Cardiac fibroblast (primary cell): ENCODE measurements at places on chromosomes 7 and 10.

DNA sequence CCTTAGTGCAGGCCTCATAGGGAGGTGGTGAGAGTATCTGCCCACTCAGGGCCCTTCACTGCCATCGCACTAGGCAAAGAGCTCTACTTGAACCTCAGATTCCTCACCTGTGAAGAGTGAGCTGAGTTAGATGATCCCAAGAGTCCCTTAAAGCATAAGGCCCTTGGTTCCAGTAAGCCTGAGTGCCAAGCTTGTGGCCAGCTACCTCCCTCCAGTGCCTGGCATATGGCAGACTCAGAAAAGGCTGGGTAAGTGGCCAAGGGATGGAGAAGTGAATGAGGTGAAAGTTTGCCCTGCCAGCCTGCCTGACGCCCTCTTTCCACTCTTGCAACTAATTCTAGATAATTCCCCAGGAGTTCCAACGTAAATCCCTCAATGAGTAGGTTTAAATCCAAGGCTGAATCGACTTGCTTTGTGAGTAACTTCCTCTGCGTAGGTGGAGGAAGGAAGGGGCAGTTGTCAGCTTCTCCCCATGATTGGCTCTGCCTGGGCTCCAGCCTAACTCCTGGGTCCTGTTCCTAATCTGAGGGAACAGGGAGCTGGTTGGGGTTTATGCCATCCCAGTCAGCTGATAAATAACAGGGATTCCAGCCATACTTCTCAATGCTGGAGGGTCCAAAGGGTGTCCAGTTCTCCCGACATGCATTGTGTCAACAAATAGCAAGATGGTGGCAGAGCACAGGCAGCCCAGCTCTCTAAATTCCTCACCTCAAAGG lies 14.2 kb downstream of the DUSP5 start:
- DNase-seq: peak; percentile 65

- no peak for DNase-seq
Measured at GRCh38 chr10:49173201-49173772, 14.9 kb downstream of the TMEM273 start.

GRCh38 chr7:82404094-82404493 lies 39.5 kb downstream of the CACNA2D1 start:
- DNase-seq: no peak

DNA sequence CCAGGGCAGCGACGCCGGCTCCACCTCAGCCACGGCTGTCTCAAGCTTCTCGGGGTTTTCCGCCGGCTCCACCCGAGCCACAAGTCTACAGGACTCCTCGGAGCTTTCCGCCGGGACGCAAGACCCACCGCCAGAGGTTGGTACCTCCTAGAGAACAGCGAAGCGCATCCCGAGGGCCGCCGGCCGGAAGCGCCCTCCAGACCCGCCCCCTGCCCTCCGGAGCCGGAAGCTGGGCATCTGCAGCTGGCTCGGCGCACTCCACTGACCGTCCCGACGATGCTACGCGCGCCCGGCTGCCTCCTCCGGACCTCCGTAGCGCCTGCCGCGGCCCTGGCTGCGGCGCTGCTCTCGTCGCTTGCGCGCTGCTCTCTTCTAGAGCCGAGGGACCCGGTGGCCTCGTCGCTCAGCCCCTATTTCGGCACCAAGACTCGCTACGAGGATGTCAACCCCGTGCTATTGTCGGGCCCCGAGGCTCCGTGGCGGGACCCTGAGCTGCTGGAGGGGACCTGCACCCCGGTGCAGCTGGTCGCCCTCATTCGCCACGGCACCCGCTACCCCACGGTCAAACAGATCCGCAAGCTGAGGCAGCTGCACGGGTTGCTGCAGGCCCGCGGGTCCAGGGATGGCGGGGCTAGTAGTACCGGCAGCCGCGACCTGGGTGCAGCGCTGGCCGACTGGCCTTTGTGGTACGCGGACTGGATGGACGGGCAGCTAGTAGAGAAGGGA lies at the start of gene MINPP1:
Gene MINPP1 (plus strand): TSS at position 254 of the 726 bp plus-strand sequence. CDS start 23 bp downstream, at position 277.
- DNase-seq: peak; percentile 84

DNA sequence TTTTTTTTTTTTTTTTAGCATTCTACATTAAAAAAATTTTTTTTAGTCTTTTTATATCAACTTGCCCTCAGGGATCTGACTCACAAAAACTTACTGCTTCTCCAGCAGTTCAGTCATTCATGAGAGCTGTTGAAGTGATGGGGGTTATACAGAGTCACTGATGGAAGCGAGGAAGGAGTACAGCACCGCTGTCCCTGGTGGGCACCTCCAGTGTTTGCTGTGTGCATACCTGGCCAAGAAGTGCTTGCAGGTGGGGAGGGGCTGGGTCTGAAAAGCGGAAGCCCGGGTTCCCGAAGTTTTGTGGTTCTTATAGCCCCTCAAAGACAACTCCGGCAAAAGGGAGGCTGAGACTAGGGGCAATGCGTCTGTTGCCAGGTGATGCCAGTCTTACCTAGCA lies 46.2 kb downstream of the MINDY4 start:
- DNase-seq: peak; percentile 31

DNA sequence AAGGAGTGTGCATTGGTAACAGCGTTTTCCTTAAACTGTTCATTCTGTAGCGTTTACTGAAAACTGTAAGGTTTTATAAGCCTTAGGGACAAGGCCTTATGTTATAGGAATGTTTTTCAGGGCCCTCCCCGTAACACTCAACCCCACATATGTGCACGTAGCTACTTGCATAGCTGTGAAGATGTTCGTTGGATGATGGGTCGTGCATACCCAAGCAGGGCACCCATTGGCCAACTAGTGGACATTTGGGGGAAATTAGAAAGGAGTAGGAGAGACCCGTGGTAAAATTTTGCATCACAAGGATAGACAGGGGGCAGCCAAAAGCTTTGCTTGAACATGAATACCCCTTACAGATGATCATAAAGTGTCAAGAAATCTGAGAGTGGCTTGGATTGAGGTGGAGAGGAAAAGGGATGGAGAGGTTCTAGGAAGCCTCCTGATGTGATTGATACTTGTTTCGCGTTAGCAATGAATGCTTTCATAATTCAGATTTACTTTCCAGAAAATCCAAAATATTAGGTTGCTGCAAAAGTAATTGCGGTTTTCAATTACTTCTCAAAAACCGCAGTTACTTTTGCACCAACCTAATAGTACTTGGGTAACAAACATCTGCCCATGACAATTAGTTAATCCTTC lies 878 bp downstream of the SEC61A2 start:
- peak; percentile 77 for DNase-seq

DNA sequence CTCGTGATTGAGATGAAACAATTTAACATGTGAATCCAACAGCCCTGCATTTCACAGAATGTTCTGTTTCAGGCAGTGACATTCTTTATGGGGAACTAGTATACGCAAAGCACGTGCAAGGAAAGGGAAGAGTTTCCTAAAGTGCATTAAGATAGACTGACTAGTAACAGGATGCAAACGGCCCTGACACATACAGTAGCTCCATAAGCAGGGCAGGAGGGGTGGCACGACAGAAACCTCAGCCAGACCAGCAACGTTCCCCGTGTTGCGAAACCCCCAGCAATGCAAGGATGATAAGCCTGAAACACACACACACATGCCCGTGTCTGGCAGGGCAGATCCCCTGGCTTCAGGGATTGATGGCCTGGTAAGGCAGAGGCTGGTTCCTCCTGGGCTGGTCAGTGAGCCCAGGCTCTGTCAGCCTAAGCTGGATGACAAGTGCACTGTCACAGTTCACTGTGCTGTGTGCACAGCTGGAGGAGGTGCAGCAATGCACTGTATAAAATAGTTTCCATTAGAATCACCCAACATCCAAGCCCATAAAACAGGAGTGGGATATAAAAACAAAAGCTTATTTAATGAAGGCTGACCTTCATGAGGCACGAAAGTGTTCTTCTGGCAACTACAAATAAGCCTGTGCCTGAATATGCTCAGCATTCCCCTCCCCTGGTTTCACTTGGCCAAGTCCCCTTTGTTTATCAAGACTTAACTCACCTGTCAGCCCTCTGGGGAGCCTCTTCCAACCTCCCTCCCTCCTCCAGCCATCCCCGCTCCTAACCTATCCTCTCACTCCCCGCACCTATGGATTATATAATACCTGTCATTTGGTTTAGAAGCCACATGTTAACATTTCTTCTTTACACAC lies 88.8 kb downstream of the GSAP start:
- DNase-seq: peak; percentile 89

GRCh38 chr10:74705358-74705980 lies 120.9 kb upstream of the KAT6B start:
- no peak for DNase-seq

GRCh38 chr10:21285742-21286331 lies 239.6 kb downstream of the SKIDA1 start:
- DNase-seq: peak; percentile 10

GRCh38 chr7:28240481-28240880 lies 59.9 kb upstream of the JAZF1 start:
- DNase-seq: no peak

- no peak for DNase-seq
Measured at GRCh38 chr10:46285300-46285699, 1.5 kb upstream of the ANTXRL start.

GRCh38 chr7:156095908-156096539 lies 283.8 kb upstream of the SHH start:
- no peak for DNase-seq

GRCh38 chr10:21039721-21040120 lies 142.6 kb upstream of the NEBL start:
- no peak for DNase-seq

DNA sequence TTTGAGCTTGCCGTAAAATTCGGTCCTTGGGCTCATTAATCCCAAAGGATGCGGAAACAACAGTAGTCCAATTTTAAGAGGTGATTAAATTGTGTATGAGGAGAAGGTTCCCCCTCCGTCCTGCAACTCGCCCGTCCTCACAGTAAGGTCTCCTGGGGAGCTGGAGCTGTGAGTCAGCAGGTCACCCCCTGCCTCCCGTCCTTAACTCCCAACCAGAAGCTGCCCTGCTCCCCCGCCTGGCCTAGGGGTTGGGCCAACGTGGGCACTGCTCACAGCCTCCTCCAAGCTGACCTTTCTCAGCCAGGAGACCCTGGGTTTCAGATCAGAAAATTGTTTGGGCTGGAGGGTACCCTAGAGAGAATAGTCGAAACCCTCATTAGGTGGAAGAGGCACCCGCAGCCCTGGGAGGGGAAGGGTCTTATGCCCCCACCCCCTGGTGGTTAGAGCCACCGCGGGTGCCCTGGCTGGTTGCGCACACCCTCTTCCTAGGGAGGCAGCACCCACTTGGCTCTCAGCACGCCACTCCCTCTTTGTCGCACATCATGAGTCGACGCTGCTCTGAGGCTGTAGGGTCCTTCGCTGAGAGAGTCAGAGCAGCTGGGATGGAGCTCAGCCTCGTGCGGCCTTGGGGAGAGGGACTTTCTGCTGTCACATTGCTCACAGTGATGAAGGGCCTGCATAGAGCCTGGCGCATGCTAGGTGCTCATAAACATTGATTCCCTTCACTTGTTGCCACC lies 131.2 kb downstream of the TACC2 start:
- DNase-seq: no peak

DNA sequence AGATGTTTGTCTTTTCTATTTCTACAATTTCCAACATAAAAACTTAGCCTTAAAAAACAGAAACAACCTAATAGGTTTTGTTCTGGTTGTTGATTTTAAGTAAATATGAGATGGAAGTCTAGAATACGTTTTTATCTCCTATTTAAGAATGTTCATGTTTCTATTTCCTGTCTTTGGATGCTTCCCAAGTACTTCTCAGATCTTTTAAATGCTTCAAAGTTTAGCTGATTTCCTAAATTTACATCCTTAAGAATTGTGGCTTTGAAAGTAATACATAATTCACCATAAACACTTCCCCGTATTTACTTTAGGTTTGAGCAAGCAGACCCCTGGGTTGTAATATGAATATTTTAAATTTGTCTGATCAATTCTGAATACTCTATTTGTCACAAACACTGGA lies 70.5 kb downstream of the RAPGEF5 start:
- no peak for DNase-seq

GRCh38 chr10:60271319-60272040 lies 118.2 kb downstream of the ANK3 start:
- DNase-seq: no peak

DNA sequence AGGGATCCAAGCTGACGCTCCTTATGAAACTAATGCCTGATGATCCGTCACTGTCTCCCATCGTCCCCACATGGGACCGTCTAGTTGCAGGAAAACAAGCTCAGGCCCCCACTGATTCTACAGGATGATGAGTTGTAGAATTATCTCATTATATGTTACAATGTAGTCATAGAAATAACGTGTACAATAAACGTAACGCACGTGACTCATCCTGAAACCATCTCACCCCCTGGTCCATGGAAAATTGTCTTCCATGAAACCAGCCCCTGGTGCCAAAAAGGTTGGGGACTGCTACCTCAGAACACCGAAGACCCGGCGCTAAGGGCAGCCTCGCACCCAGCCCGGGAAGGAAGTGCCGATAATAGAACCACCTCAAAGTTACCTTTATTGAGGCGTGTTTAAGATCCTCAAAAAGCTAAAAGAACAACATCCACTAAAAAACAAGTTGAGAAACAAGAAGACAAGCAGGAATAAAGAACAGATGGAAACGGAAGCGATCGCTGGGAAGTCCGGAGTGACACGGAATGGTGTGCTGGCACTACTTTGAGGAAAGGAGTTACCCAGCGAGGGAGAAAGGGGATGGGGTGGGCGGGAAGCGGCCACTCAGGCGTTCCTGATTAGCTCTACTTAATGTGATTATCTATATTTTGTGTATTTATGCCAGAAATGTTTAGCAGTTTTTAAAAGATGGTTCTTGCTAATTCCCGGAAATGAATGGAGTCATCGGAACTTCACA lies 50.1 kb upstream of the PRKAR1B start:
- no peak for DNase-seq

DNA sequence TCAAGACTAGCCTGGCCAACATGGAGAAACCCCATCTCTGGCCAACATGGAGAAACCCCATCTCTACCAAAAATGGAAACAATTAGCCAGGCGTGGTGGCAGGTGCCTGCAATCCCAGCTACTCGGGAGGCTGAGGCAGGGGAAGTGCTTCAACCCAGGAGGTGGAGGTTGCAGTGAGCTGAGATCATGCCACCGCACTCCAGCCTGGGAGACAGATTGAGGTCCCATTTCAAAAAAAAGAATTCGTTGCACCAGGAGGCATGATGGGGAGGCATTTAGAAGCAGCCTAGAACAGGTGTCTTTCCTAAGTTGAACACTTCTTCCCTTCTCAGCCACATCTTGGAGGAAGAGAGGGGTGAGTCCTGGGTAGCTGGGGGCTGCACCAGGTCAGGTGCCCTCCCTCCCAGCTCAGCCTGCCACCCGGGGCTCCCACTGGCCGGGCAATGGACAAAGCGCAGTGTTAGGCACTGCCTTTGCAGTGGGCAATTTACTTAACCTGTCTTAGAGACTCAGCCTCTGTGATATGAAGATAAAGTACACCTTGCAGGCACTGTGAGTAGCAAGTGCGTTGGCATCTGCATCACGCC lies 726.8 kb downstream of the PARD3 start:
- no peak for DNase-seq

DNA sequence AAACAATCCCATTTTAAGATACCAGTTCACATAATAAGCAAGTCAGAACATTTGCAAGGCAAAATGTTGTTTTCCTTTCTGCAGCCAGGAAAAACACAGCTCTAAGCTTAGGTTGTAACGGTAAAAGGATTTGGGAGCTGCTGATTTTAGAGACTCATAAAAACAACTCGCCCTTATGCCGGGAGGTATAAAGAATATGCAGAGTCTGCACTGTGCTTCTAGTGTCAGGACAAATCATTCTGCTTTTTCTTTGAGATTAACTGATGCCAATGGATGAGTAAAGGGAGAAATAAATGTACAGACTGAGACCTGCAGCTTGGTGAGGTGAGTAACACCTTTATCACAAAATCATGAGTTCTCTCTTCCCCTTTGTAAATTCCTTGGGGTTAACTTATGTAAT lies 2.0 kb upstream of the SFR1 start:
- DNase-seq: peak; percentile 43

- DNase-seq: peak; percentile 78
Measured at GRCh38 chr7:137681657-137682562, 164.9 kb downstream of the DGKI start.

GRCh38 chr10:11782793-11783557 lies 40.2 kb upstream of the PROSER2 start:
- peak; percentile 72 for DNase-seq
